AG09319 (cell line): ENCODE measurements at places on chromosomes 13 and 19.

DNA sequence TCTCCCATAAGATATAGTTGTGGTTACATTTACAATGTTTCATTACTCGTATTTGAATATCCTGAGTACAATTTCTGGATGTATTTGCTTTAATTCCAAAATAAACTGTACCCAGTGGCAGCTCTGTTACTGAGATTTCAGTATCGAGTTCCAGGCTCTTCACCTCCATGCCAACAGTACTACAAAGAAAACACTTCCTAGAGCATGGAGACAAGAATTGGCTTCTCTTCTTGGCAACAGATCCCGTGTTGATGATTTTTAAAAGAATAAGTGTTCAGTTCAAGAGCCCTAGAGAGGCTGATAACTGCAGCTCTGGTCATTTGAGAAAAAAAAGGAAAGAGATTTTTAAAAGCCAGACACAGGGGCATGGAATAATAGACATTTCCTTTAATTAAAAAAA is 302.8 kb downstream of the EFNB2 start:
- no peak for DNase-seq

DNA sequence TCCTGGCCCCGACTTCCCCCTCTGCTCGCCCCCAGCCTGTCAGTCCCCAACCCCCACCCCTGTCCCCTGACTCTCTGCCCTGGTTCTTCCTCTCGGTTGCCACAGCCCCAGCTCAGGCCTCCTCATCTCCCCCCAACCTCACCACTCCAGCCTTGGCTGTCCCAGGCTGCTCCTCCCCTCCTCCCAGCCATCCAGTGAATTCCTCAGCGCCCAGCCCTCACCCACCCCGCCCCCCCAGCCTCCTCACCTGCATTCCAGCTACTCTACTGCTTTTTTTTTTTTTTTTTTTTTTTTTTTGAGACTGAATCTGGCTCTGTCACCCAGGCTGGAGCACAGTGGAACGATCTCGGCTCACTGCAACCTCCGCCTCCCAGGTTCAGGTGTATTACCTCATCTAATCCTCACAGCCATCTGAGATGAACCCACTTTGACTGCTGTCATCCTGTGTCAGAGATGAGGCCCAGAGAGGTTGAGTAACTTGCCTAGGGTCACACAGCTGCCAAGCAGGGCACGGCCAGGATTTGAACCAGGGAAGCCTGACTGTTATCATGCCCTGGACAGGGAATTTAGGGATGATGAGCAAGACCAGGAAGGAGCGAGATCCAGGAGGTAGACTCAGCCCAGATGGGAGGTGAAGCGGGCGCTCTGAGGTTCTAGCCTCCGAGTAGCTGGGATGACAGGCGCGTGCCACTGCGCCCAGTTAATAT is 2.6 kb downstream of the SULT2B1 start:
- no peak for DNase-seq

GRCh38 chr13:74651121-74651520 is 516.9 kb upstream of the KLF12 start:
- DNase-seq = no peak

DNA sequence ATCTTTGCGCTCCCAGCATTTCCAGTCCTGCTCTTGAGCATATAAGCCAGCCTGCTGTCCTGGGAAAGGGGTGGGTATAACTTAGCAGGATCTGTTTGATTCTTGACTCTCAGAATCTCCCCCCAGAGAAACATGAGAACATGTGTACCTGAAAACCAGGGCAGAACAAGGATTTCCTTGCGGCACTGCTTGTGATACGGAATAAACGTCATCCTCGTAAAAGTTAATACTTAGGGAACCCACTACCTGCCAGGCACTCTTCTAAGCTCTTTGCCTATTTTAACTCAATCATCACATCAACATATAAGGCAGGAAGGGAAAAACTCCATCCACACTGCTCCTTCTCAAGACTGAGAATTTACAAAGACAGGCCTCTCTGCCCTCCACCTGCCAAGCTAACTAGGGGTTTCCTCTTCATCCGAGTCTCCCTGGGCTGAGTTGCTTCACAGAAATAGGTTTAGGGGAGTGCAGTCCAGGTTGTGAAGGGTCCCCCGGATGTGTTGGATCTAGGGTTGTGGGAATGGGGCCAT is 1.1 kb downstream of the ZNF653 start:
- no peak for DNase-seq

GRCh38 chr13:81383444-81383843 is 1042.5 kb upstream of the SPRY2 start:
- no peak for DNase-seq

GRCh38 chr13:64453831-64454230 is 2776.3 kb downstream of the PCDH9 start:
- DNase-seq = no peak

DNA sequence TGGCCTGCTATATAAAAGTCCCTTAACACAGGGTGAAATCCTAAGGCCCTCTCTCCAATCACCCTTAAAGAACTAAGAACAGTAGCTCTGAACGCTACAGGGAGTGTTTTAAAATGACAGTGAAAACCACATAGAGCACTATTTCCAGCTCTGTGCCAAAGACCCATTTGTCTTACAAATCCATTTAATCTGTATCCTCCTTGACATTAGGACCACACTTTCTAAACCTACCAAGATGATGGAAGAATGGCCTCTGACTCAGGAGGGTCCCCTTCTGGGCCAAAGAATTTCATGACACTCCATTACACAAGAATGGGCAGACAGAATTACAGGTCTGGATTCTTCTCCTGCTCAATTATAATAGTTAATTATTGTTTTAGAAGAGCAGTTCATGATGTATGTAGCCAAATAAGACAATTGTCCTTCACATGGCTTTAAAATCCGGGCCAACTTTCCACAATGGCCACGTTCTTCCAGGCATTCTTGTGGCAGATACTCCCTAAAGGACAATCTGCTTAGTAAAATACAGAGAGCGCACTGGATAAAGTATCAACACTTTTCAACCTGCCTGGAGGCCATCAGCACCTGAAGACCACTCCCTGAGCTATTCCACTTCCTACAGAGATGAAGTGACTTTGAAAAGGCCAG is 61.0 kb downstream of the STK24 start:
- no peak for DNase-seq

DNA sequence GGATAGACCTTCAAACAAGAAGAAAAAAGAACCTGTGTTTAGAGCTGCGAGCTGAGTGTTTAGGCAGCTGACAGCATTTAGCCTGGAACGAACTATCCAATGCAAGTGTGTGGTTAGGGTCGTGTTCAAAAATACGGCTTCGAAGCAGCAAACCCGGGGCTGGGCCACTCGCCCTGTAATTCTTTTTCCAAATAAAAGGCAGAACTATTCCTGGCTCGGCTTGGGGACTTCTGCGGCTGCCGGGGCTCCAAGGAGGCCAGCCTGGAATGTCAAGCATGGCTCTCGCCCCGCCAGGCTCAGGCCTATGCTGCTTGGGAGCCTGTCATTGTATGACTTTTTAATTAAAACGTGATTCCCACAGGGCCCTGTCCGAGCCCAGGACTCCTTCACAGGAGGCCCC is 51.7 kb upstream of the KLF2 start:
- no peak for DNase-seq

DNA sequence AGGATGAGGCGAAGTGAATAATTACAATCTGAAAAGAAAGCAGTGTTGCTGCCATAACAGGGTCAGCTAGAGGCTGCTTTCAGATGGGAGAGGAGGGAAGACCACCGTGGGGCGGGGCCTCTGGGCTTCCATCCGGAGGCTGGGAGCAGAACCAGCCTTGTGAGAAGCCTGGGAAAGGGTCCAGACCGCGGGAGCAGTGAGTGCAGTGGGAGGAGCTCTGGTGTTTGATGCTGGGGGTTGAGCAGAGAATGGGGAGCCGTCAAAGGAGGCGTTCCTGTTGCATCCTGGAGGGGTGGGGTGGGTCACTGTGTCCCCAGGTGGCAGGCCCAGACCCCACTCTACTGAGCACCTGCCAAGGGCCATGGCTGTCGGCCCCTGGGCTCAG is 18.1 kb downstream of the NKPD1 start:
- no peak for DNase-seq

DNA sequence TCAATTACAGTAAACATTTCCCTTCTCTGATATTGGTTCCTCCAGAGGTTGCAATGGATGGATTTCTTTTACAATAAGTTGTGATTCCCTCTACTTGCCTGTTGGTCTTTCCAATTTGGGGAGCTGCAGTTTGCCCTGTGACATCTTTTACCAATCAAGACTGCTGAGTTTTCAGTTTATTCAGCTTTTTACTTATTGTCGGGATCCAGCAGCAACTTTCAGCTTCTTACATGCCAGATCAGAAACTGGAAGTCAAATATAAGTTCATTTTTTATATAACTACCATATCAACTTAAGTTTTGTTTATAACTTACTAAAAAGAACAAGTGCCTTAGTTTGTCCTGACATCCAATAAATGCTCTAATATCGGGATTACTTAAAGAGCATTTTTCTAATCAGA is 10.5 kb downstream of the OR10H3 start:
- no peak for DNase-seq

- DNase-seq = no peak
Measured at GRCh38 chr13:75021151-75021550, 460.8 kb downstream of the TBC1D4 start.

- no peak for DNase-seq
Measured at GRCh38 chr19:7742991-7743390, 4.3 kb downstream of the CD209 start.

DNA sequence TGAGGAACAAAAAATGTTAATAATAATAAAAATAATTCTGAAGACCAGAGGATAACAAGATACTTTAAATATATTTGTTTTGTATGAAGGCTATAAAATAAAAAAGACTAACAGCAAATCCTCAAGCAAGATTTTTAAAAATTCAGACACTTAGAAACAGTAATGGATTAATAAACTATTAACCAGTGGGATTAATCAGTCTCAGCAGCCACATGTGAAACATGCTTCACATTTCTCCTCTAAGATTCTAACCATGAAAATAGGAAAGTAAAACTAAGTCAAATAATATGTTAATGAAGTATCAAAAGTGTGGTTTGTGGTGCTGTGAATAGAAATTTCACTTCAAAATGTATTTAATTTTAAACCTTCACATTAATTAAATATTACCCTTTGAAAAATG is 57.4 kb downstream of the KCNRG start:
- no peak for DNase-seq

DNA sequence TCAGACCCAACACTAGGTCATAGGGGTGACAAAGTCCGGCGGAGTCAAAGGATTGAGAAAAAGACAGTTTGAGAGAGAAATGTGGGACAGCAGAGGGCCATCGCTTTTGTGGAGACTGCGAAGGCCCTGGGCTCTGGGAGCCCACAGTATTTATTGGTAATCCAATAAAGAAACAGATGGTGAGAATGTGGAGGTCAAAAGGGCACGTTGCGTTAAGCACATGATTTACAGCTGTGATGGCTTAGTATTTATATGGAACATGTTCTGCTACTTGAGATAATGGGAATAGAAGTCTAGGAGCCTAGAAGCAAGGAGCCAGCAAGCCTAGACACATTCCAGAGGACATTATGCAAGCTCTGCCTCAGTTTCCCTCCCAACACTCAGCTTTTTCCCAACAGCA is 2521.1 kb downstream of the PCDH9 start:
- DNase-seq = no peak

DNA sequence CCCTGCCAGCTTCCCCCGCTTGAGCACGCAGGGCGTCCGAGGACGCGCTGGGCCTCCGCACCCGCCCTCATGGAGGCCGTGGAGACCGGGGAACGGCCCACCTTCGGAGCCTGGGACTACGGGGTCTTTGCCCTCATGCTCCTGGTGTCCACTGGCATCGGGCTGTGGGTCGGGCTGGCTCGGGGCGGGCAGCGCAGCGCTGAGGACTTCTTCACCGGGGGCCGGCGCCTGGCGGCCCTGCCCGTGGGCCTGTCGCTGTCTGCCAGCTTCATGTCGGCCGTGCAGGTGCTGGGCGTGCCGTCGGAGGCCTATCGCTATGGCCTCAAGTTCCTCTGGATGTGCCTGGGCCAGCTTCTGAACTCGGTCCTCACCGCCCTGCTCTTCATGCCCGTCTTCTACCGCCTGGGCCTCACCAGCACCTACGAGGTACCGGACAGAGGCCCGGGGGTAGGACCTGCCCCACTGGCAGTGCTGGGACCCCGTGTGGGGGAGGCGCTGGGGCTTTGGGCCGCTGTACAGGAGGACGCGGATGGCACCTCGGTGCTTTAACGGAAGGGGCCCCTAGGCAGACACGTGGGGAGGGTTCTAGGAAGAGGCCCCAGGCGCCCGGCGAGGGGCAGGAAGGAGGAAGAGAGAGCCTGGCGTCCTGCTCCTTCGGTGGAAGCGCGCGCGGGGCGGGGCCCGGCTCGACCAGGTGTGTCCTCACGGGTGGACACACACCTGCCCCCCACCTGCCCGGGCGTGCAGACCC is 681 bp downstream of the SLC5A5 start:
- no peak for DNase-seq

- DNase-seq = no peak
Measured at GRCh38 chr13:90732049-90732448, 615.4 kb upstream of the MIR17HG start.

- DNase-seq = no peak
Measured at GRCh38 chr19:39160889-39161672, 35.5 kb downstream of the PAK4 start.

DNA sequence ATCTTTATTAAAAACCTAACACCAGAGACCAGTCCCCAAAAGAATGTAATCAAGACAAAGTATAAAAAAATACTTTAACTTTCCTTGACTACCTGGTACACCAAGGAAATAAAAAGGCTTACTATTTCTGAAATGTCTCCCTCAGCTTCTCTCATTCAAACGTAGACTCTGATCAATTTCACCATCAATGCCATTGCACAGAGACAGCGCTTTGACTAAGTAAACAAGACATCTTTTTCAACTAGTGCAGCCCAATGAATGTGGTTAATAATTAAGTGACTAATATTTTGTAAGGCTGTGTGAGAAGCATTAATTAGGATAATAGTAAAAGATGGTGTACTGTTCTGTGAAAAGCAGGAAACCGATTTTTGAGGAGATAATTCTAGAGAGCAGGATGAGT is 7.3 kb upstream of the RAP2A start:
- no peak for DNase-seq

- no peak for DNase-seq
Measured at GRCh38 chr19:33679696-33680095, 57.9 kb downstream of the CHST8 start.

- DNase-seq = no peak
Measured at GRCh38 chr13:42396501-42396900, 124.5 kb downstream of the AKAP11 start.
